ENCODE measurements at places on chromosomes 11 and 22.
A peak's percentile ranks its signal among the peaks of the same experiment; 100 is the strongest.

- H3K27me3 ChIP-seq = no peaks in the 10 kb centered on the region
- peaks cover 35% of the 10 kb centered on the region for H3K4me1 ChIP-seq
- no peak overlapping the region for H3K4me3 ChIP-seq
- no peak for DNase-seq
- peak overlapping the region; percentile 43 for H3K27ac ChIP-seq
Observed at GRCh38 chr22:37884420-37884819, 21.7 kb upstream of the MICALL1 start.

GRCh38 chr11:96054870-96055705 is 131.2 kb upstream of the MTMR2 start:
- H3K36me3 ChIP-seq = no peaks in the 10 kb centered on the region
- H3K27me3 ChIP-seq = no peaks in the 10 kb centered on the region
- H3K4me3 ChIP-seq = no peak overlapping the region
- peaks cover 51% of the 10 kb centered on the region for H3K4me1 ChIP-seq
- no peak for DNase-seq

DNA sequence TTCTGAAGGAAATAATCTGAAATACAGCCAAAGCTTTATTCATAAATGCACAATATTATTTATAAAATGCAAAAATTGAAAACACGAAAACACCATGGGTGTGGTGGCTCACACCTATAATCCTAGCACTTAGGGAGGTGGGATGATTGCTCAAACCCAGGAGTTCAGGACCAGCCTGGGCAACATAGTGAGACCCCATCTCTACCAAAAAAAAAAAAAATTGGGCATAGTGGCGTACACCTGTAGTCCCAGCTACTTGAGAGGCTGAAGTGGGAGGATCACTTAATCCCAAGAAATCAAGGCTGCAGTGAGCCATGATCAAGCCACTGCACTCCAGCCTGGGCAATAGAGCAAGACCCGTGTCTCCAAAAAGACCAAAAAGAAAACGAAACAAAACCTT is 5.2 kb upstream of the RDX start:
- H3K27ac ChIP-seq = no peak overlapping the region
- DNase-seq = no peak
- H3K27me3 ChIP-seq = no peaks in the 10 kb centered on the region
- no peak overlapping the region for H3K4me3 ChIP-seq
- no peaks in the 10 kb centered on the region for H3K36me3 ChIP-seq

DNA sequence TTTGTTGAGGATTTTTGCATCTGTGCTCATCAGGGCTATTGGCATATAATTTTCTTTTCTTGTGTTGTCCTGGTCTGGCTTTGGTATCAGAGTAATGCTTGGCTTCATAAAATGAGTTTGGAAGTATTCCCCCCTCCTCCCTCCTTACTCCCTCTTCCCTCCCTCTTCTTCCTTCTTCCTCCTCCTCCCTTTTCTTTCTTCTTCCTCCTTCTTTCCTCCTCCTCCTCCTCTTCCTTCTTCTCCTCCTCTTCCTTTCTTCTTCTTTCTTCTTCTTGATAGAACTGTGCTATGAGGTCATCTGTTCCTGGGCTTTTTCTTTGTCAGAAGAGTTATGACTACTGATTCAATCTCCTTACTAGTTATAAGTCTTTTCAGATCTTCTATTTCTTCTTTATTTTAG is 10.1 kb downstream of the BIRC2 start:
- DNase-seq = no peak
- no peak overlapping the region for H3K27ac ChIP-seq
- peaks cover 5% of the 10 kb centered on the region for H3K4me1 ChIP-seq
- no peaks in the 10 kb centered on the region for H3K27me3 ChIP-seq
- H3K4me3 ChIP-seq = no peak overlapping the region

GRCh38 chr11:4455419-4455818 is 6.3 kb downstream of the OR52K2 start:
- H3K27me3 ChIP-seq = no peaks in the 10 kb centered on the region
- no peaks in the 10 kb centered on the region for H3K36me3 ChIP-seq
- no peak overlapping the region for H3K27ac ChIP-seq
- H3K4me3 ChIP-seq = no peak overlapping the region

DNA sequence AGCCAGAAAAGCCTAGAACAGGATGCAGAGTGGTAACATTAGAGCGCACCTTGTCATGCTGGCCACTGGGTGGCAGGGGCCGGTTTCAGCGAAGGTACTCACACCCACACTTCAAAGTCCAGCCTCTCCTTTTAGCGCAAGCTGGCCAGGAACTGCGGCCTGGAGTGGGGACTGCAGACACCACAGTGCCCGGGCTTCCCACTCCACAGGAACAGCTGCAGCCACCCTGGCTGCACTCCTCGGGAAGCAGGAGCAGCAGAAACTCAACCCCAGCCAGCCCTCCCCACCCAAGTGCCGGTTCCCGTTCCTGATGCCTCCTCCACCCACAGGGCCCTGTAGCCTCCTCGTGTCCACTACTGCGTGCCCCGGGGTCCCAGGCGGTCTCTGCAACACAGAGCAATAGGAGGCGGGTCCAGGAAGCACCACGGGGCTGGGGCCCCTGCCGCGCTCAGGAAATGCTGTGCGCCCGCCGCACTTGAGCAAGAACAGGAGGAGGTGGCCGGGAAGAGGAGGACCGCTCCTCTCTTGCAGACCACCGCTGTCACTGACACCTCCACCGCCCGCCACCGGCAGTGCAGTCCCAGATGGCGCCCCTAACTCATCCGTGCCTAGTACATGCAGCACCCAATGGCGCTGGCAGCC is 2.2 kb downstream of the RFPL2 start:
- no peaks in the 10 kb centered on the region for H3K27me3 ChIP-seq
- H3K27ac ChIP-seq = no peak overlapping the region
- no peak overlapping the region for H3K4me3 ChIP-seq
- no peaks in the 10 kb centered on the region for H3K4me1 ChIP-seq
- H3K36me3 ChIP-seq = no peaks in the 10 kb centered on the region

GRCh38 chr11:117026593-117027330 is 71.5 kb downstream of the SIK3 start:
- no peak overlapping the region for H3K4me3 ChIP-seq
- H3K36me3 ChIP-seq = no peaks in the 10 kb centered on the region
- no peaks in the 10 kb centered on the region for H3K4me1 ChIP-seq
- no peak overlapping the region for H3K27ac ChIP-seq
- no peaks in the 10 kb centered on the region for H3K27me3 ChIP-seq

DNA sequence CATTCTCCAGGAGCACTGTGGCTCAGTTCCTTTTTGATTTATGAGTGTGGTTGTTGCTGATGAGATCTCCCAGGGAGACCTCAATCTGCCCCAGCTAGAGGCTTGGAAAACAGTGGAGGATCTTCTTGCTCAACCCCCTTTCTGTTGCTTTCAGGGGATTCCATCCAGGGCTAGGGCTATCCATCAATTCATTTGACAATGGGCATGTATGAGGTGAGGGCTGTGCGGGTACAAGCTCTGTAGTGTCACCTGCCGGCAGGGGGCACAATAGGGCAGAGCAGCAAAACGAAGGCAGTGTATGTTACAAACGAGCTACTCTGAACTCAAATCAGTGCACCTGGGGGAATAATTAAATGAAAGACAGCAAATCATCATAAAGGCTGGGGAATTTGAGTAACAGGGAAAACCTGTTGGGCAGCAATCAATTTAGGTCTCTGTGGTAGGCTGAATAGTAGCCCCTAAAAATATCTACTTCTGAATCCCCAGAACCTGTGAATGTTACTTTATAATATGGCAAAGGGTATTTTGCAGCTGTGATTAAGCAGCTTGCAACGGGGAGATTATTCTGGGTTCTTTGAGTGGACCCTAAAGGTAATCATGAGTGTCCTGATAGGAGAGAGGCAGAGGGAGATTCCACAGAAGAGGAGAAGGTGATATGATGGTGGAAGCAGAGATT is 170.3 kb upstream of the ZBED5 start:
- H3K36me3 ChIP-seq = no peaks in the 10 kb centered on the region
- no peaks in the 10 kb centered on the region for H3K4me1 ChIP-seq

DNA sequence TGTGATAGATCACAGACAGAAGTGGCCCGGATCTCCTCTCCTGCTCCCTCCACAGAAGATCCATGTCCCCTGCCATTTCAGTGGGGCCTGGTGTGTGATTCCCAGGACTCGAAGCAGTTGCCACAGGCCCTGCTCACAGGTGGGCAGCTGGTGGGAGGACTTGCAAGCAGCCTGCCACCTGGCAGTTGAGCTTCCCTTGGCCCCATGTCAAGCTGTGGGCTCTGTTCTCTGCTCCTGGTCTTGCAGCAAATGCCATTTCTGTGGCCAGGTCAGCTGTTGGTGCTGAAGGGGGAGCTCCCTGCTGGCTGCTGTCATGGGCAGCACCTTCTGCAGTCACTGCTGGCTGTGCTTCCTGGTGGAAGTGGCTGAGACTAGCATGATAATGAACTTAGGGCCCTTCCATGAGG is 59.1 kb upstream of the SLC22A12 start:
- no peaks in the 10 kb centered on the region for H3K4me1 ChIP-seq
- H3K4me3 ChIP-seq = no peak overlapping the region
- H3K27ac ChIP-seq = no peak overlapping the region
- peaks cover 29% of the 10 kb centered on the region for H3K27me3 ChIP-seq
- no peaks in the 10 kb centered on the region for H3K36me3 ChIP-seq
- peak; percentile 35 for DNase-seq

DNA sequence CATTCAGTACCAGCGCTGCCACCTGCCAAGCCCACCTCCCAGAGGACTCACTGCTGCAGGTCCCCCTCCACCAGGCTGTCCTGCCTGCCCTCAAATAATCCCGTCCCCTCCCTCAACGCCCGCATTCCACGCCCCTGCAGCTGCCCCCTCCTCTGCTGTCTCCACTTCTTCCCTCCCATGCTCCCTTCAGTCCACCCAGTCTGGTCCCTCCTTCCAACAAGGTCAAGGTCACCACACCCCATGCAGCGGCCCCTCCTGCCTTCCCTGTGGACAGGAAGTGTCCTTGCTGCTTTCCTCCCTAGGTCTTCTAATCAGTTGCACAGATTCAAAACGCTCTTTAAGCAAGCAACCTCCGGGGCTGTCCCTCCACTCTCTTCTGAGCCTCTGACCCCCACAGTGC is 12.1 kb downstream of the MACROD1 start:
- no peak overlapping the region for H3K27ac ChIP-seq
- peaks cover 15% of the 10 kb centered on the region for H3K36me3 ChIP-seq
- H3K4me3 ChIP-seq = no peak overlapping the region
- H3K4me1 ChIP-seq = peaks cover 4% of the 10 kb centered on the region
- DNase-seq = no peak
